ENCODE measurements at places on chromosomes 11 and 22.

GRCh38 chr11:65640483-65641296 lies 2.8 kb downstream of the SIPA1 start:
- peak; percentile 28 for DNase-seq

- DNase-seq: no peak
These were observed 499 bp downstream of the DLAT start for GRCh38 chr11:112025707-112026106.

DNA sequence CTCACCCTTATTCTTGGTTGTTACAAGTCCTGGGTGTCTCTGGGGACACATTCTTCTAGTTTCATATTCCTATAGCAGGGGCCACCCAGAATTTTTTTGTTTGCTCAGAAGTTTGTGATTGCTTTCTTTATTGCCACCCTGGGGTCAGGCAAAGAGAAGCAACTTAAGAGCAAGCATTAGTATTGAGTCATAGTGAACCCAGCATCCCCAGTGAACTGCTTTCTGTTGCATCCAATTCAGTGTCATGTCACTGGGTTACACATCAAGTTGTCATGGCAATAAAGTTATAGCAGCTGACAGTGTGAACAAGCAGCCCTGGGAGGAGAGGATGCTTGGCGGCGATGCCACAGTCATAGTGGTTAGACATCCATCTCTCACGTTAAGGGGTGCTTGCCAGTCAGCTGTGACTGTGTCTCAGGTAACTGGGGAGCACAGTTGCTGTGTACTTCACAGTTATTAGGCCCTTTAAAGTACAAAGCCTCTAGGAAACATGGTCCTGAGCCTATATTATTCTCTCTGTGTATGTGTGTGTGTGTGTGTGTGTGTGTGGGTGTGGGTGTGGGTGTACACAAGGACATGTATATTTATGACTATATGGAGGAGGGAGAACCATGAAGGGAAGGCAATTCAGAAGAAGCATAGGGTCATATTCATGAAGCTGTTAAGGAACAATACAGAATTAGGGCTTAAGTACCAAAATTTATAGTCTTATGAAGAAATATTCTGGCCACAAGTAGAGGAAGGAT lies 52.5 kb downstream of the TRIM44 start:
- no peak for DNase-seq

DNA sequence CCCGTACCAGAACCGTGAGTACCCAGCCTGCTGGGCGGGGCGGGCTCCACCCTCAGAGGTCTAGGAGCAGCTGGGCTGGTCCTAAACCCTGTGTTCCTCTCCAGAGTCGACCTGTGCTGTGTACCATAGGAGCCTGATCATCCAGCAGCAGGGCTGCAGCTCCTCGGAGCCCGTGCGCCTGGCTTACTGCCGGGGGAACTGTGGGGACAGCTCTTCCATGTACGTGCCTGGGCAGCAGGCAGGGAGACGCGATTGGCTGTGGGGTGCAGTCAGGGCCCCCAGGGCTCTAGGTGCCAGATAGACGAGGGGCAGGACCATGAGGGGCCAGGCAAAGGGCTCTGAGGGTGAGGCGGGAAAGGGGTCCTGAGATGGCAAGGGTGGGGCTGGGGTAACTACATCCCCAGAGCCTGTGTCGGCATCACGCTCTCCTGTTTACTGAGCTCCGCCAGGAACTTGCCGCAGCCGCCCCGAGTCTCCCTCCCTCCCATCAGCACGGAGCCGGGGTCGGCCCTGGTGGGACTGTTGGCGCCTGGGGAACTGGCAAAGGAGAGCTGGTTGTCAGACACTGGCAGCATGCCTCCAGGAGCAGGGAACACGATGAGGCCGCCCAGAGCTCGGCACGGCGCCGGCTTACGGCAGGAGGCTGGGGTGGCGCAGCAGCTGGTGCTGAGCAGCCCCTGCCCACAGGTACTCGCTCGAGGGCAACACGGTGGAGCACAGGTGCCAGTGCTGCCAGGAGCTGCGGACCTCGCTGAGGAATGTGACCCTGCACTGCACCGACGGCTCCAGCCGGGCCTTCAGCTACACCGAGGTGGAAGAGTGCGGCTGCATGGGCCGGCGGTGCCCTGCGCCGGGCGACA lies 22.9 kb upstream of the MUC5B start:
- DNase-seq: no peak

DNA sequence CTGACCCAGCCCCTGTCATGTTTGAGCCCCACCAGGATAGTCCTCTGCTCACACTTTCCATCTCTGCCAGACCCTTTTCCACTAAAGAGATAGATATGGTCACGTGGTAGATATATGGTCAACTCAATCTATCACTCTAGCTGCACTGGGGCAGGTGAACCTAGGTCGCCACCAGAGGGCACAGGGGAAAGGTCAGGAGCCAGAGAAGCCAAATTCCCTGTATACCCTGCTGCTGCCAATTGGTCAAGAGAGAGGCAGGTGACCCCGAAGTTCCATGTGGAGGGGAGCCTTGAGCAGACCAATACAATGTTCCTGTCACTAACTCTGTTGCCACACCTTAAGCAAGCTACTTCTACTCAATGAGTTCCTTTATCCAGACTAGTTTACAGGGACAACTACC lies 101.1 kb upstream of the GALNT18 start:
- no peak for DNase-seq

DNA sequence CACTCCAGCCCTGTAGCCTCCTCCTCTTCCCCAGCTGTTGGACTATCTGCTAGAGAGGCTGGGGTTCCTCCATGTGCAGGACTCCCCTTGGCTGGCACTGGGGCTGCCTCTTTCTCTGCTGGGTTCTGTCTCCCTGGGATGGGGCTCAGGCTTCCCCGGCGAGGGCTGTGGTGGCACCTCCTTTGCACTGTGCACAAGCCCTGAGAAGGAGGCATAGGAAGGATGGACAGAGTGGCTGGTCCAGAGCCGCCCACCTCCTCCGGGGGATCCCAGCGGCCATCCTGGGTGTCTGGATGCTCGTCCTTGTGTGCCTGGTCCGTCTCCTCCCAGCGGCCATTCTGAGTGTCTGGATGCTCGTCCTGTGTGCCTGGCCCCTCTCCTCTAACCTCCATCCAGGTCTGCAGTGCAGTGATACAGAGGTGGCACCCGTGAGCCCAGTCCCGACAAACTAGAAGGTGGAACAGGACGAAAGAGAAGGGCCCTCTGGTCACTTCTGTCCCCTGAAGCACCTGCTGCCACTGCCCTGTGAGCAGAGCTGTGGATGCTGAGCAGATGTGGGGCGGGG lies 633.7 kb downstream of the BRD1 start:
- DNase-seq: no peak

DNA sequence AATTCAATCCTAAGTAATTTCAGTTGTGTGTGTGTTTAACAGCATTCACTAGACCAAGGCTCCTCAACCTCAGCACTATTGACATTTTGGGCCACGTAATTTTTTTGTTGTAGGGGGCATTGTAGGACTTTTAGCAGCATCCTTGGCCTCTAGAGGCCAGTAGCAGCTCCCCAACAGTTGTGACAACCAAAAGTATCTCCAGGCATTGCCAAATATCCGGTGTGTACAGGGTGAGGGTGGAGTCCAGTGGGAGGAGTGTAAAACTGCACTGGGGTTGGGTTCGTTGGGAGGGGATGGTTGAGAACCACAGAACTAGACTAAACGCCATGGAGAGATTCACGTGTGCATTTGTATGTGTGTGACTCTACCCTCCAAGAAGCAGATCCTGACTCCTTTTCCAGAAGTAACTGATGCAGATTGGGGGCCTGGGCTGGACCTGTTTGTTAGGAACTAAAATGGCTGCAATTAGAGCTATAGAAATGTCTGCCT lies 5.9 kb upstream of the PHF21A start:
- peak; percentile 80 for DNase-seq

DNA sequence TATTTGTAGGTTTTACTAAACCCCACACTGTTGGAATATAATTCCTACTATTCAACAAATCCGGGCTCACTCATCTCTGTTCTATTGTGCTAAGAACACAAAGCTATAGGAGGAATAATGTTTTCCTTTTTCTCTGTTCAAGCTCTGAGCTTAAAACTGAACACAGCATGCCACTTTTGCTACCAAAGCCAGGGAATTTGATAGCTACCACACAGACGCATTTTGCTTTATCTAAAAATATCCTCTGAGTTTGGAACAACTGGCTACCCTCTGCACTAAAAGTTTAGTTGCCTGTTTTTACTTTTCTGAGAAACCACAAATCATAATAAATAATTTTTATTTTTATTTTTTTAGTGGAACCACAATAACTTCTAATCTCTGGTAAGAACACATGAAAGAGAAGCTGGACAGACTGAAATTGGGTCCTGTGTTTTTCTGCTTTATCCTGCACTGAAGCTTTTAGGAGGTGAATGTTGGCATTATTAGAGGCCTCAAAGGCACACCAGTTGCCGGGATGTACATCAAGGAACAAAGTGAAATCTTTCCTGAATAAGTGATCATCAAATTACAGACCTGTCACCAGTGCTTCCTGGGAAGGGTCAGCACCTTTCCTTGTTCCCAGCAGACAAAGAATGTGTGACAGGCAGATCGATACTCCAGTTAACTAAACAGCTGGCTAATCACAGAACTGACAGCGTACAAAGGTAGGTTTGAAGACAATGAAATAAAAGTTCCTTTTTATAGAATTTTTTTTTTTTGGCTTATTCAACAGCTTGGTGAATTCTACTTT lies 523.2 kb upstream of the TENM4 start:
- DNase-seq: no peak

Data from CD4-positive, alpha-beta T cell treated with Interleukin-4 for 4 hours (primary cell).